ENCODE measurements at places on chromosomes 4 and X. TPM values are rescaled to one million over a fixed set of nuclear protein-coding genes. Genes with fewer than 3 reads are reported as not detected.

DNA sequence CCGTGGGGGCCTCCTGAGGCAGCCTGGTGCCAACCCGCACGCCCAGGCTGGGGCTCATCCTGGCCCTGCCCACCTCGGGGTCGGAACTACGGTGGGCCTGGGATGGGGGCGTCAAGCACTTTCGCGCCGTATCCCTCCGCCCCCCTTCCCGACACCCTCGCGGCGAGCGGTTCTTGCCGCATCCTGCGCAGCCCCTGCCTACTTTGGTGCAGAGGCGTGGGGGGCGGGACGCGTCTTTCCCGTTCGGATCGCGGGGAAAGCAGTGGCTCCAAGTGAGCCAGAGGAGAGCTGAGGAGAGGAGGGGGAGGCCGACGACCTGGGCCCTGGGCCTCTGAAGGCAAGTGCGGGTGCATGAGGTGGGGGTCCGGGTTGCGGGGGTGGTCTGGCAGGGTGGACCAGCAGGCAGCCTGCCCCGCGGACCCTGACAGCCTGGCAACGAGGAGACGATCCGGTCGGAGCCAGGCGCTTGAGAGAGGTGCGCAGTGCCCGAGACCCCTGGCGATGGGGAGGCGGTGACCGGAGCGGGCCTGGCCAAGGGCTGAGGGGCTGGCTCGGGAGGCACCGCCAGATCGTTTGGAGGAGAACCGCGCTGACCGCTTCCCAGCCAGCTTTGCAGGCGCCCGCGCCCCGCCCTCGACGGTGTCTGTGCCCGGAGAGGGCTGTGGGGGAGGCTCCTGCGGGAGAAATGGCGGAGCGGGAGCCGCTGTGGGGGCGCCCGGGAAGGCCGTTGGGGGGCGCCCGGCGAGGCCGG is at the start of gene GPRASP2:
TSS of gene GPRASP2 (plus strand) at position 233 of the 751 bp plus-strand sequence. CDS start 2,422 bp downstream, outside the sequence.
- DNase-seq: peak; percentile 19

GRCh38 chr4:56512166-56512565 is 6.6 kb downstream of the ARL9 start:
- no peak for DNase-seq

Gene ASB9
- 0.94 TPM for total RNA-seq

Gene ASB11
- total RNA-seq: not detected

Gene UGT2B17
- total RNA-seq: not detected

Gene NLGN4X
- 56.1 TPM for total RNA-seq

- no peak for DNase-seq
Measured at GRCh38 chrX:12814420-12814819, 23.2 kb downstream of the PRPS2 start.

- no peak for DNase-seq
Measured at GRCh38 chr4:146486565-146486964, 35.2 kb downstream of the SLC10A7 start.

Gene FAM200B
- 98.4 TPM for total RNA-seq

Gene PCDH10
- 43.8 TPM for total RNA-seq

DNA sequence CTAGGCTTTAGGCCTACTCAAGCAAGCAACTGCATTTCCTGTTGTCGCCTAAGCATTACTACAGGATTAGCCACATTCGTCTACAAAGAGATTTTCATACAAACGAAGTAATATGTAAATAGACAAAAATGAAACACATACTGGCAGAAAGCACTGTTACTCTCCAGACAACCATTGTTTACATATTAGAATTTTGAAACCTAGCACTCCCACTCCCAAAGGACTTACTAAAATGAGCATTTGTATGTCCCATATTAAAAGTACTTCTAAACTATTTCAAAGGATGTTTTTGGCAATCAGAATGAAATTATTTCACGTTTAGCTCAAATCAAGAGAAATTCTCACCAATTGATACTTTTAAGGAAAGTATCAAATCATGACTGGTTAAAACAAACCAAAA is 570.8 kb downstream of the PRR32 start:
- no peak for DNase-seq

- DNase-seq: no peak
Measured at GRCh38 chr4:71697031-71697430, 86.8 kb downstream of the GC start.

Gene DGAT2L6
- not detected for total RNA-seq

GRCh38 chrX:45379236-45379635 is 178.6 kb upstream of the DIPK2B start:
- no peak for DNase-seq

Gene SPANXA2
- not detected for total RNA-seq

DNA sequence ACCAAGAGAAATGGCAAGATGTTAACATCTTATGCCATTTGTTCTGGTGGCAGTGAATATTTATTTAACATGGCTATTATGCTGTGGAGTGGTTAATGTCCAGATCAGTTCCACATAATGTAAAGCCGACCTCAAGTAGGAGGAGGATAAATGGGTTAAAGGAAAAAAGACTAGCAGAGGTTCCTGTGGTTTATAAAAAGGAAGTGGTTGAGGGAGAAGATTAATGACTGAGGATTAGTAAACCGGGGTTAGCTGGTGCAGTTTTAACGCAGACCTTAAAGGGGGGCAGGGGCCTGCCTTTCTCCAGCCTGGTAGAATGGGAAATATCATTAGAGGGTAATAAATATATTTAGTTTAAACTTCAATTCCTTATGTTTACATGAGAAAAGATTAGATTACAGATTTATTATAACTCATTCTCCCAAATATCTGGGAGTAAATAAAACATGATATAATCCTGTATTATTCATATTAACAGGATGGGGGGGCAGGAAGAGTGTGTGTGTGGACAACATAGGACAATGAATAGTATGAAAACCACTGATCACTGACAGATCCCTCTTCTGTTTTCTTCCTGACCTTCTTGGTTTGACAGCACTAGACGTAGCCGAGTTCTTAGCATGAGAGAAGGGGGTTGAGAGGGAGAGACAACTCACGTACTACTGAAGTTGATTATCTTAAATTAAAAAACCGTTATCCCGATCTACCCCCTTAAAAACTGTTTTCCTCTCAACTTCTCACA is 124.1 kb upstream of the LIMCH1 start:
- DNase-seq: no peak

Gene COPS4
- 155 TPM for total RNA-seq

Gene CFAP99
- not detected for total RNA-seq

- DNase-seq: no peak
Measured at GRCh38 chr4:38311495-38312126, 351.4 kb downstream of the PTTG2 start.

- DNase-seq: no peak
Measured at GRCh38 chrX:47422444-47422843, 52.1 kb downstream of the ZNF157 start.

Gene UGT8
- 5.1 TPM for total RNA-seq

DNA sequence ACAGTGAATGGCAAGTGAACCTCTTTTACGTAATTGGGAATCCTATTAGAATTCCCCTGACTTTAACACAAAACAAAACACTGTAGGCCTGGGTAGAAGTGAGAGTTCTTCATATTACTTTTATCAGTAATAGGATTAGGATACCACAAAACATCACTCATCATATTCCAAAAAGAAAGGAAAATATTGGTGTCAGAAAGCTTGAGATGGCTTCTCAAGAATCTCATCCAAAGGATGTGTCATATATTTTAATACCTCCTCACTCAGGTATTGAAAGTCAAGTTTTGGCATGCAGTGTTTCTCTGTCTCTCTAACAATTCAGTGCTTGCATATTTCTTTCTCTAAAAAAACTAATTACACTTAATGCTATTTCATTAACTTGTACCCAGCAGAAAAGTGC is 173.2 kb downstream of the PDGFC start:
- no peak for DNase-seq

GRCh38 chrX:12570859-12571501 is 220.2 kb upstream of the PRPS2 start:
- DNase-seq: no peak

Data from occipital lobe (tissue), 3 donors.